ENCODE measurements at places on chromosomes 12 and 14.

GRCh38 chr12:74285773-74286172 lies 251.9 kb upstream of the ATXN7L3B start:
- no peak for DNase-seq

DNA sequence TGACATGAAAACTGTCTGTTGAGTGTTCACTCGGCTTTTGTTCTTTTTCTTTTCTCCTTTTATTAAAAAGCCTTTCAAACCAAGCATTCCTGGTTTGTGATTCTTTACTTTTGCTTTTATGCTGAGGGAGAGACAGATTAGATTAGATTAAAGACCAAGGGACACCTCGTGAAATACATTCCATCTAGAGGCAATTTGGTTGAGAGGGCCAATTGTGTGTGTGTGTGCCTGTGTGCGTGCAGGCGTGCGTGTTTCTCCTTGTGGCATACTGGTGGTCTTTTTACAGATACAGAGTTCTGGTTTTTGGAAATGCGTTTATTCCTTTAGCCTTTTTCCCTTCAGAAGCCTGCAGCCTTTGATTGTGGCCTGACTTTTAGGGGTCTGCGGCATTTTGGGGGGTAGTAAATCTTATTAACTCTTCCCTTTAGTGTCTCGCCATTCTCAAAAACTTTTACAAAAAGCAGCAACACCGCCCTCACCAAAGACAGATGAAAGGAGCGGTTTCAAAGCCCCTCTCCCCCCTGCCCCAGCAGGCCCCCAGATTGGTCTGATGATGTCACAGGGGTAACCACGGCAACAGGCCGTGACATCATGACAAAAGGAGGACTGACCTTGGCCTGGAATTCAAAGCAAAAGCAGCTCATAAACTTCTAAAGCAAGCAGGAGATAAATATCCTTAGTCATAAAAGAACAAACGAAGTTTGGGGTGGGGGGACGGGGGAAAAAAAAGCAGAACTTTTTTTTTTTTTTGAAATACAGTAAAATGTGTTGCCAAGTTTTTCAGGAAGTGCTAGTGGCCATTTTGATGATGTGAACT lies 84.1 kb upstream of the TBX3 start:
- DNase-seq, result no peak

GRCh38 chr12:117038023-117038680 lies 61.1 kb downstream of the TESC start:
- no peak for DNase-seq

- DNase-seq, result no peak
Observed at GRCh38 chr12:2609020-2609419, 185.8 kb upstream of the FKBP4 start.

DNA sequence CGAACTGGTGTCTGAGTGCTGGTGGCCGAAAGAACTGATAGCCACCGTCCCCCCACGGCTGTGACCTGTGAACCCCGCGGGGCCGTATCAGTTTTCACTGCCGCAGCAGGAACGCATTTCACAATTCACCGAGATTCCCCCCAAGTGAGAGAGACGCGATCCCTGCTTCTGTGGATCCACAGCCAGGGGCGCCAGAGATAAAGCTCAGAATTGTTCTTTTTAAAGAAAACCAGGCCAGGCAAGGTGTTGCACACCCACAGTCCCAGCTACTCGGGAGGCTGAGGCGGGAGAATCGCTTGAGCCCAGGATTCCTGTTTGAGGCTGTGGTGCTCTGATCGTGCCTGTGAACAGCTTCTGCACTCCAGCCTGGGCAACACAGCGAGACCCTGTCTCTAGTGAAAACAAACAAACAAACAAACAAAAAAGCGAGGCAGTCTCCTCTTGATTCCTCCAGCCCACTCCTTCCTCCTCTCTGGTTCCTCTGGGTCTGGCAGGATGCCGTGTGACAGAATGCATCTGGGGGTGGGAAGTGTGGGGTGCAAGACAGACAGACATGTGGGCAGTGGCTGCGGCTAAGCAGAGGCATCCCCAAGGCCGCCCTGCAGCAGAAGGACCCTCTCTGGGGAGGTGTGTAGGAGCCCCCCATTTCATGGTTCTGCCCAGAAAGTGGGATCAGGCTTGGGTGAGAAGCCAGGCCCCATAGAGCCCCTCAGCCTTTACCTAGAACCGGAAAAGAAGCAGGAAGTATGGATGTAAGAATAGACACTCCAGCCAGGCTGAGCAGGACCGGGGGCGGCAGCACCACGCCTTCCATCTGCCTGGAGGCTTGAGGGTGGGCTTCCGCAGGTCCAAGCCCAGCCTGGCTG lies 39.2 kb upstream of the PPP1R13B start:
- DNase-seq, result no peak

DNA sequence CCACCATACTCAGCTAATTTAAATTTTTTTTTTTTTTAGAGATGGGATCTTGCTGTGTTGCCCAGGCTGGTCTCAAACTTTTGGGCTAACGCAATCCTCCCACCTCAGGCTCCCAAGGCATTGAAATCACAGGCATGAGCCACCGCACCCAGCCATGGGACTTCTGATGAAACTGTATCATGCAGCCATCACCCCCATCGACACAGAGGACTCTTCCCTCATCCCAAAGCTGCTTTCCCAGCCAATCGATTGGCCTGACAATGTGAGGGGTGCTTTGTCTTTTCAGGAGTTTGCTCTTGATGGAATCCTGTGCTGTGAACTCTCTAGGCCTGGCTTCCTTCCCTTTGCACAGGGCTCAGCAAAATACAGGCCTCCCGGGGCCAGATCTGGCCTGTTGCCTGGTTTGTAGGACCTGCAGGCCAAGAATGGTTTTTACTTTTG lies 59.6 kb upstream of the NCOR2 start:
- DNase-seq, result peak; percentile 22

- DNase-seq, result no peak
Observed at GRCh38 chr12:57609101-57609780, 2.0 kb upstream of the ARHGEF25 start.

- no peak for DNase-seq
Observed at GRCh38 chr14:106395456-106396050, 869.2 kb downstream of the TMEM121 start.
